ENCODE measurements at places on chromosomes 12 and 14.

GRCh38 chr14:54232735-54233134, 164.1 kb upstream of the CDKN3 start:
- DNase-seq, result no peak

GRCh38 chr14:55721353-55721752, 141.3 kb downstream of the KTN1 start:
- DNase-seq, result peak; percentile 92

GRCh38 chr12:122995503-122996187, 15.2 kb downstream of the ARL6IP4 start:
- DNase-seq, result no peak

DNA sequence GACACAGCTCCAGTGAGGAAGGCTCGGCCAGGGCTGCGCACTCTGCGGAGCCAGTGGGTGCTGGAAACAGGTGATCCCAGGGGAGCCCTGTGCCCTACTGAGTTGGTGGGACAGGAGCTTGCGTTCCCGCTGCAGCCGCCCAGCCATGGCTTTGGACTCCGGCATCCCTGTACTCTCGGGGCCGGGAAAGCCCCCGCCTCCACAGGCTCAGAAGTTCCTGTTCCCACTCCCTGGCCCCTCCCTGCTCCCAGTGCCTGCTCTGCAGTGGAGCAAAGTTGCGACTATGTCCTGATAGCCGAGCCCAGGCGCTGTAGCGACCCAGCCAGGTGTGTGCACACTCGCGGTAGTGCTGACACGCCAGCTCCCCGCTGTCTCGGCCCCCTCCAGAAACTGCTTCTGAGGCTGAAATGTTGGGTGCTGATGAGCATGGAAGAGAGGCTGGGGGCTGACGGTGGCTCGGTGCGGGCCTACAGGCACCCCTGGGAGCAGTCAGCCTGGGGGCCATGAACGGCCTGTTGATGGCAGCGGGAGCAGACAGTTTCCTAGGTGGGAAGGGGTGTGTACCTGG, 344.6 kb upstream of the MGAT4C start:
- no peak for DNase-seq

Measured in EH (cell line).